AG08395 (cell line): ENCODE measurements at places on chromosomes 11 and 22.

GRCh38 chr11:28924004-28924403 is 815.8 kb downstream of the METTL15 start:
- no peak for DNase-seq

DNA sequence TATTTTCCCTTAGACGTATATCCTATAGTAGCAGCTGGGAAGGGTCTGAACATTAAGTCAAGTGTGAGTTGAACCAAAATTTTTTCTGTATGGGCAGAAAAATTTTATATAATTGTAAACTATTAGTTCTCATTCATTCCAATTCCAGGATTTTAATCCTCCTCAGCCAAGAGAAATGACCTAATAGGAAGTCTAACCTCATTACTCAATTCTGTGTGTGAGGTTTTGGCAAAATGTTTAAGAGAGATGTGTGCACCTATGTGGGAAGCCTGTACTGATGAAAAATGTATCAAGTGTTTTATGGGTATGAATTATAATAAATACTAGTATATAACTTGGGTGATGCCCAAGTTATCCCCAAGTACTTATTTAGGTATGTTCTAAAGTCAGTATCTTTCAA is 311.6 kb upstream of the PITPNB start:
- peak; percentile 39 for DNase-seq

- DNase-seq, result peak; percentile 24
Observed at GRCh38 chr22:18968011-18968749, 32.1 kb upstream of the PRODH start.

DNA sequence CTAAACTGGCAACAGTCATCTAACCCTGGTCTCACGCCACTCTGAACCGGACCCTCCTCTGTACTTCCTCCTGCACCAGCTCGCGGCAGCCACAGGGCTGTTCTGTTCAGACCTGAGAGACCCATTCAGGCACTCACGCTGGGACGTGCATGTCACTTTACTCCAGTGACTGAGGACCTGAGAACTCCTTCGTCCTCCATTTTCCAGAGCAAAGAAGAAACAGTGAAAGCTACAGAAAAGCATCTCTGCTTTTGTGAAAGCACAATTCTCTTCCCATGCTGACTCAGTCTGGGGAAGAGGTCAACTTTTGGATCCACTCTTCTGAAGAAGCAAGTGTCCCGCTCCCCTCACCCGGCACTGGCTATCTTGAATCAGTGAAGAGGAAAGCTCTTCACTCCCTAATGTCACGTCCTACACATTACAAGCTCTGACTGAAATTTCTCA is 24.5 kb downstream of the PISD start:
- DNase-seq, result no peak
